Activated CD4-positive, alpha-beta T cell treated with anti-CD3 and anti-CD28 coated beads, Interleukin-2, amount 10 ng/mL, durations not matched to agents 7 days and 5 days (primary cell): ENCODE measurements at places on chromosomes 7 and 10. TPM values are rescaled to one million over a fixed set of nuclear protein-coding genes. Genes with fewer than 3 reads are reported as not detected.

NPFFR1 gene
- not detected for total RNA-seq

DCLRE1A gene
- total RNA-seq: 13.9 TPM

UPK3B gene
- 1.3 TPM for total RNA-seq

ATOH7 gene
- total RNA-seq: not detected

ANKRD30A gene
- not detected for total RNA-seq

- H3K4me1 ChIP-seq: peaks cover 13% of the 10 kb centered on the region
- H3K27me3 ChIP-seq: no peaks in the 10 kb centered on the region
- no peak overlapping the region for H3K27ac ChIP-seq
- no peak overlapping the region for H3K4me3 ChIP-seq
- H3K36me3 ChIP-seq: peaks cover 6% of the 10 kb centered on the region
- DNase-seq: no peak
Measured at GRCh38 chr10:104349623-104350126, 4.0 kb upstream of the CFAP58 start.

DNA sequence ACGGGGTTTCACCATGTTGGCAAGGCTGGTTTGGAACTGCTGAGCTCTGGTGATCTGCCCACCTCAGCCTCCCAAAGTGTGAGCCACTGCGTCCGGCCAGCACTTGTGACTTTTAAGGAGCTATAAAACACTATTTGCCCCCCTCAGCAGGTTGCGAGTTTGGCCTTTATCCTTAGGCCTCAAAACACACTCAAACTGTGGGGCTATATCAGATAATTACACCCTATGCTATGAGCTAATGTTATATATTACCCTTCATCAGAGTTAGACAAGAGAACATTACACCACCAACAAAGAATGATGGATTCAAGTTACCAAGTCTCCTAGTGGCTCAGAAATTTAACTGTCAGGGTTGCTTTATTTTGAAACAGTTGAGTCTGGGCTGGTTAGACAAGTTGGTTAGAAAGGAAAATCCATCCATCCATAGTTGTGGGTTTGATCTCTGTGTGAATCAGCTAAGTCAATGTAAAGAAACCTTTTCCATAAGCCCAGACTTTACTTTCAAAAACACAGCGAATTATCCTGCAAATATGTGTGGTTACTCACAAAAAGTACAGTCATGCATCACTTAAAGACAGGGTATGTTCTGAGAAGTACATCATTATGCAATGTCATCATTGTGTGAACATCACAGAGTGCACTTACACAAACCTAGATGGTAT lies 115.8 kb downstream of the SEMA3D start:
- H3K27ac ChIP-seq: no peak overlapping the region
- H3K4me1 ChIP-seq: no peaks in the 10 kb centered on the region
- H3K27me3 ChIP-seq: no peaks in the 10 kb centered on the region

DNA sequence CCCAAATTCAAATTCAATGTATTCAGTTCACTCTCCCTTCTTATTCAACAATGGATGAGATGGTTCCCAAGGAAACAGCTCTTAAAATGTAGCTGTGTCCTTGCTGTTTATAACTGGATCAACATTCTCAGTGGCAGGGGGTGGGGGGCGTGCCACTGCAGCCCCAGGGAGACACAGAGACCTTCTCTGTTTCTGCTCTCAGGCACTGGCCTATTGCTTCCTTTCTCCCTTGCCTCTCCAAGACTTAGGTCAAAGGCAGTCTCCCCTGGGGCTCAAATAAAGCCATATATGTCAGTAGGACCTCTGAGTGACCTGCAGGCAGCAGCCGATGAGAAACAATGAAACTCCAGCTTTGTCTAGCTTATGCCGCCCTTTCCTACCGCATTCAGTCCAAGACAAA lies 20.7 kb downstream of the VSTM4 start:
- H3K4me1 ChIP-seq: no peaks in the 10 kb centered on the region
- no peaks in the 10 kb centered on the region for H3K36me3 ChIP-seq
- DNase-seq: no peak
- no peak overlapping the region for H3K27ac ChIP-seq
- H3K27me3 ChIP-seq: no peaks in the 10 kb centered on the region
- no peak overlapping the region for H3K4me3 ChIP-seq

DNA sequence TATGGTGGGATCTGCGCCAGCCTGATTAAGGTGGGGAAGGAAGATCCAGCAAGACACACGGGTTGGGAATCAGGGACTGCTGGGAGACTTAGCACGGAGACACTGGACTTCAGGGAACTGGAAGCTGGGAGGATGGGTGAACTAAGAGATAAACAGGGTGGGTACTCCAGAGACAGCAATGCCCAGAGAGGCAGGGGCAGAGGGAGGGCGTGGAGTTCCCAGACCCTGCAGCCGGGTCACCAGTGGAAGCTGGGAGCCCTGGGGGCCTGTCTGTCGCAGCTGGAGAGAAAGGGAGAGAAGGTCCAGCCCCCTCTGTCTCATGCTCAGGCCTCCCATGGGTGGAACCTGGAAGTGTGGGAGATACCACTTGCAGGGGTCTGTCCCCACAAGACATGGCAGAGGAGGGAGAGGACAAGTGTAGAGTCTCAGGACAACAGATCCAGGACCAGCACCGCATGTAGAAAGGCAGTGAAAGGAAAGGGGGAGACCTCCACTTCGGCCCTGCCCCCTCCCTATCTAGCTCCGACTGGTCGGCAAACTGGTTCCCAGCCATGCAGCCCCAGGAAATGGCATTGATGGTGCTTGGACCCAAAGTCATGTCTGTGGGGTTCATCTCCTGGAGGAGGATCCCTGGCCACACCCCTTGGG lies 44.4 kb downstream of the AOC1 start:
- H3K27ac ChIP-seq: no peak overlapping the region
- H3K36me3 ChIP-seq: no peaks in the 10 kb centered on the region
- peaks cover 30% of the 10 kb centered on the region for H3K27me3 ChIP-seq
- H3K4me1 ChIP-seq: peaks cover 4% of the 10 kb centered on the region
- DNase-seq: no peak
- no peak overlapping the region for H3K4me3 ChIP-seq

DNA sequence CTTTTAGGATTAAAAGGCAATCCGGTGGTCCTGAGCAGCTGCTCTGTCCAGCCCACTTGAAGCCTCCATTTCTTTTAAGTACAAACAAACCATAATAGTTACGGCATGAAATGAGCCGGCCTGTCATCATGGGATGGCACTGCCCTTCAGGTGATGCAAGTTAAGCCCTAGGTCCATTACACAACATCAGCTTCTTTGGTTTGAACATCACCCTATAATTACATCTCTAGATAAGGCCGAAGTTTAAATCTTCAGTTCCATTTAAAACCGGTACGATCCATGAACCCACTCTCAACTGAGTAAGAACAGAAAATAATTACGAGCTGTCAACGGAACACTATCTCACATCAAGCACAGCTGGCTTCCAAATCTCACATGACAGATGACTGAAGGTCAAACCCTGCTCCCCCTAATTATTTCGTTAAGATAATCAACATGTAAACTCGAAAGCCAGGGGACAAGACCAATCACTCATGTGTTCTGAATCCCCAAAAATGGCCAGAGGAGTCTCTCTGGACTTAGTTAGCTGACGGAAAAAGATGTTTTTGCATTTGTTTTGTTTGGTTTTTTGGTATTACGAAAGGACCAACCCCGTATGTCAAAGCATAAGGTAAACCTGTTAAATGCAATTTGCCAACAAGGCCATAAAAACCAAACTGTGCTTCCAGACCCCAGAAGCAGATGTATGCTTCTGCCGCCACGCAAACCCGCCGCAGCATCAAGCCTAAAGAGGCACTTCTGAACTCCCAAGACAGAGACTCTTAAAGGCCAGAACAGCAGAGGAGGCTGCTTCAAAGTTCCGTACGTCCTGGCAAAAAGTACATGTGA lies 10.8 kb downstream of the GNA12 start:
- H3K4me3 ChIP-seq: no peak overlapping the region
- H3K36me3 ChIP-seq: peaks cover 16% of the 10 kb centered on the region
- H3K27ac ChIP-seq: no peak overlapping the region
- H3K27me3 ChIP-seq: no peaks in the 10 kb centered on the region

- no peak overlapping the region for H3K27ac ChIP-seq
- H3K36me3 ChIP-seq: peaks cover 46% of the 10 kb centered on the region
- no peak for DNase-seq
- H3K4me3 ChIP-seq: no peak overlapping the region
- H3K4me1 ChIP-seq: peaks cover 7% of the 10 kb centered on the region
Measured at GRCh38 chr7:6403907-6404306, 43.8 kb downstream of the DAGLB start.

DNA sequence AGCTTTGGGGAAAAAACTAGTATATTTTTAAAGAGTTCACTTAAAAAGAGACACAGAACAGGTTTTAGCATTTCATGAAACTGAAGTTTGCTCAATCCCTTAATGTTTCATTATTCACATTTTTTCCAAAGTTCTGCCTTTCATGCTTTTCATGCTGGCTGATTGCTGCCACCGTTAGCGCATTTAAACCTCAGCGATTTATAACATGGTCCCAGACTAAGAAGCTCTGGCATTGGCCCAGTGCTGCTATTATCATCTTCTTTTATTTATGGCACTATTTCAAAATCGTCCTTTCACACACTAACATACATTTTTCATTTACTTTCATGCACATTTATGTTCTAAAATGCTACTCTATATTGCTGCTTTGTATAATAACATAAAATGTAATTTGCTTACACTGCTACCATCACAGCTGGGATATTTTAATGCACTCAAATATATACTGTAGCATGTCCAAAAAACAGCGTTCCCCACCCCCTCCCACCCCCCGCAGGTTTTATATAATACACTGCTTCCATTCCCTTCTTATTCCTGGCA lies 141.9 kb downstream of the MPP7 start:
- no peak for DNase-seq
- H3K4me1 ChIP-seq: no peaks in the 10 kb centered on the region
- no peak overlapping the region for H3K4me3 ChIP-seq
- peaks cover 4% of the 10 kb centered on the region for H3K36me3 ChIP-seq

DNA sequence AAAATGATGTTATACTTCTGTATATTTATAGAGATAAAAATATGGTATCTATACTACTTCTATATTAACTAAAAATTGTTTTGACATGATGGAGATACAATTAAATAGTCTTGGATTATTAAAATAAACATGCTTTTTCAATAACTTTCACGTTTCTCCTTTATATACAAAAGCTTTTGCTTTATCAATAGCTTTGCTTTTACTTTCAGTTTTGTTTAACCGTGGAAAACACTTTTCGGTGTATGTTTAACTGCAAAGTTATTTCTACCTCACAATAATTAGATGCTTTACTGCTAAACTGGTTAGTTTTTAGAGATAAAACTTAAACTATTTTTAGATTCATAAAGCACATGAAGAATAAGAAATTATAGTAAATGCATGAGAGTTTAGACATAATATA lies 432.1 kb upstream of the PCDH15 start:
- H3K4me3 ChIP-seq: no peak overlapping the region
- DNase-seq: no peak
- H3K27me3 ChIP-seq: no peaks in the 10 kb centered on the region
- H3K4me1 ChIP-seq: no peaks in the 10 kb centered on the region

GRCh38 chr7:106552645-106553445 lies 108.1 kb downstream of the CCDC71L start:
- DNase-seq: no peak
- no peak overlapping the region for H3K27ac ChIP-seq
- no peaks in the 10 kb centered on the region for H3K27me3 ChIP-seq
- H3K4me3 ChIP-seq: no peak overlapping the region

- peaks cover 7% of the 10 kb centered on the region for H3K4me1 ChIP-seq
- no peak overlapping the region for H3K27ac ChIP-seq
- no peak for DNase-seq
- H3K4me3 ChIP-seq: no peak overlapping the region
- H3K27me3 ChIP-seq: no peaks in the 10 kb centered on the region
Measured at GRCh38 chr7:77863860-77864259, 65.3 kb downstream of the PHTF2 start.

DNA sequence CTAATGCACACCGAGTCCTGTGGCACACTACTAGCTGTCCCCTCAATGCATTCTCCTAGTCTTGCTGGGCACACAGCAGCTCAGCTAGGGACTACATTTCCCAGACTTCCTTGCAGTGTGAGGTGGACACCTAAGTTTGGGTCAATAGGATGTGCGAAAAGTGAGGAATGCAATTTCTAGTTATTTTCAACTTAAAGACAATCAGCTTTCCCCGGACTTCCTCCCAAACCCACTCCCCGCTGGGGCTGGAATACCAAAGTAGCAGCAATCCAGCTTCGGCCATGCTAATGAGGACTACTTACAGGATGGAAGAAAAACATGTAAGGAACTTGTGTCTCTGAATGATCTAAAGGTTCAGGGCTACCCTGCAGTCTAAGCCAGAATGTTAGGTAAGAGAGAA lies 286.4 kb upstream of the LRRN3 start:
- H3K36me3 ChIP-seq: peaks cover 1% of the 10 kb centered on the region
- H3K4me3 ChIP-seq: no peak overlapping the region
- no peak overlapping the region for H3K27ac ChIP-seq
- H3K27me3 ChIP-seq: no peaks in the 10 kb centered on the region
- peaks cover 8% of the 10 kb centered on the region for H3K4me1 ChIP-seq

GRCh38 chr7:117250245-117250644 lies 72.6 kb downstream of the WNT2 start:
- no peak overlapping the region for H3K27ac ChIP-seq
- H3K4me3 ChIP-seq: no peak overlapping the region

- no peak overlapping the region for H3K4me3 ChIP-seq
- H3K27me3 ChIP-seq: no peaks in the 10 kb centered on the region
- no peak for DNase-seq
- peaks cover 25% of the 10 kb centered on the region for H3K4me1 ChIP-seq
- H3K27ac ChIP-seq: no peak overlapping the region
- H3K36me3 ChIP-seq: no peaks in the 10 kb centered on the region
Measured at GRCh38 chr10:69647819-69648218, 17.8 kb downstream of the FAM241B start.

GRCh38 chr10:5292196-5292735 lies 72.5 kb upstream of the UCN3 start:
- DNase-seq: peak; percentile 44
- peaks cover 64% of the 10 kb centered on the region for H3K4me1 ChIP-seq
- H3K36me3 ChIP-seq: peaks cover 59% of the 10 kb centered on the region
- H3K27me3 ChIP-seq: no peaks in the 10 kb centered on the region
- peak overlapping the region; percentile 83 for H3K4me3 ChIP-seq

DNA sequence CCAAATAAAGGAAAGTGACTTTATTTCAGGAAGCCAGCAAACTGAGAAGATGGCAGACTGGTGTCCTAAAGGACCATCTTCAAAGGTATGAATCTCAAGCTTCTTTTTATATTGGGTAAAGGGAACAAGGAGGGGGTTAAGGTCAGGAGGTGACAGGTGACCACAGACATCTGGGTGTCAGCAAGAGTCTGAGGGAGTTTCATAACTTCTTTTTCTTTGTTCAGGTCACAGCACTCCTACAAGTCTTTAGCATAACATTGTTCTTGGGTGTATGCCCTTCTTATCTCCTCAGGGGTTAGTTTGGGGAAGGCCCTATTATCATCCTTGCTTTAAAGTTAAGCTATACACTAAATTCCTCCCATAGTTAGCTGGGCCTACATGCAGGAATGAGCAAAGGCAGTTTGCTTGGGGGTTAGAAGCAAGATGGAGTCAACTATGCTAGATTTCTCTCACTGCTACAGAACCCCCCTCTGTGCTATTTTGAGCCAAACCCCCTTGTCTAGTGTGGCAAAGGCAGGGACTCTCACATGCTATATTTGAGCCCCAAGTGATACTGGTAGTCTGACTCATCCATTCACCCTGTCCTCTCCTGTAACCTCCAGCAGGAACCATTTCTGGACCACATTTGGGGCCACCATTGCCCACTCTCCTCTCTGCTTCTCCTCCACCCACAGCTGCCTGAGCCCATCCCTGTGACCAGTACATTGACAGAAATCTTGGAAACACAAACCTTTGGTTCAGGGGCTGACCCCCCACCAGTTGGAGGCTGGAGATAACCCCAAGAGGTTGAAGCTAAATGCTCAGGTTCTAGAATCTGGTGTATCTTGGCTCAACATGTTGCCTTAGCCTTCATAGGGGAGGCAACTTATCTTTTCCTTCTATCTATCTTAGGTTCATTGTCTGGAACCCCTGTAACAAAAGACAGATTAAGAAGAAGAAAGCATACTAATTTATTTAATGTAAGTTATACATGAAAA lies 55.5 kb upstream of the LRGUK start:
- DNase-seq: no peak
- H3K27ac ChIP-seq: no peak overlapping the region
- H3K4me3 ChIP-seq: no peak overlapping the region
- H3K36me3 ChIP-seq: peaks cover 2% of the 10 kb centered on the region
